ENCODE measurements at places on chromosomes 4 and X.

GRCh38 chr4:156971165-156971675 is 379 bp downstream of the PDGFC start:
- no peak for DNase-seq

DNA sequence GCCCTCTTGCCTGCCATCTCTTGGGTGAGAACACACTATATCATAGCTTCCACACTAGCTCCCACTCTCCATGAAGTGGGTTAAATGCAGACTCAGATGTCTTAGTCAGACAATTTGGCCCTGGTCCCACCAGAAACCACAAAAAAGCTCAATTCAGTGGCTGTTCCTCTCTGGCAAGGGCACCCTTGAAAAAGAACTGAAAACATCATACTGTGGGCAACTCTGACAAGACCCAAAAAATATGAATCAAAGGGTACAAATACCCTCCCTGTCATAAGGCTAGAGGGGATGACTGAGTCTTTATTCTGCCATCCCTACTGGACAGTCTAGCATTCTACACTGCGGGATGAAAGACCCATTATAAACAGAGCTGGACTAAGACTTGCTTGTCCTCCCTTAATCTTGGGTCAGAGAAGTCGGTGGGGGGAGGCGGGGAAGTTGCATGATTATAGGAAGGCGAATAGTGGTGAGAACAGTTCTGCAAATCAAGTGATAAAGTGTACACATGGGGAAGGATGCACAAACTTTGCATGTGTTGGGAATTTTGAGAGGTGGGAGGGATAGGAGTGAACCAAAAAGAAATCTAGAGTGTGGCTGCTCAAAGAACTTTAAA is 172.1 kb downstream of the OPHN1 start:
- DNase-seq = peak; percentile 14

- DNase-seq = no peak
These were observed 45.8 kb downstream of the MGARP start for GRCh38 chr4:139234253-139234652.

DNA sequence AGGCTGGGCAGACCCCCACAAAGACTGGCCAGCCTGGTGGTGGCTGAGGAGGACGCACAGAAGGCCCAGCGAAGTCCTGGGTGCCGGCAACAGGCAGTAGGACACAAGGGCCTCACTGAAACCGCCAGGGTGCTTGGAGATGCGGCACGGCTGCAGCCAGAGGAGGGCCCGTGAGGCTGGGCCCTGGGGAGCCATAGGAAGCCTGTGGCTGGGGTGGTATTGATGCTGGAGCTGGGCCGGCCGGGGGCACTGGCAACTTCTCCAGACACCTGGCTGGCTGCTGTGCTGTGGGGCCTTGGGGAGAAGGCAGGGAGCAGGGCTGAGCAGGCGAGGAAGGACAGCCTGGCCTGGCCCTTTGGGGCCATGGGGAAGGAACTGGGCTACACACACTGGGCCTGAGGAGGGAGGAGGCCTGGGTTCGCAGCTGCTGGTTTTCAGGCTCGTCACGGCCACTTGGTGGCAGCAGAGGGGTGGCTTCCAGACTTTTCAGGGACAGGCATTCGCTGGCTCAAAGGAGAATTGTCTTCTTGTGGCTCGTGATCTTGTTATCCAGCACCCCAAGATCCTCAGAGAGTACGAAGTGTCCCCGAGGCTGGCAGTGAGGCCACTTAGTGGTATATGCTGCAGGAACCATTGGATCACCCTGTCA is 37.2 kb downstream of the ATP2B3 start:
- peak; percentile 55 for DNase-seq

DNA sequence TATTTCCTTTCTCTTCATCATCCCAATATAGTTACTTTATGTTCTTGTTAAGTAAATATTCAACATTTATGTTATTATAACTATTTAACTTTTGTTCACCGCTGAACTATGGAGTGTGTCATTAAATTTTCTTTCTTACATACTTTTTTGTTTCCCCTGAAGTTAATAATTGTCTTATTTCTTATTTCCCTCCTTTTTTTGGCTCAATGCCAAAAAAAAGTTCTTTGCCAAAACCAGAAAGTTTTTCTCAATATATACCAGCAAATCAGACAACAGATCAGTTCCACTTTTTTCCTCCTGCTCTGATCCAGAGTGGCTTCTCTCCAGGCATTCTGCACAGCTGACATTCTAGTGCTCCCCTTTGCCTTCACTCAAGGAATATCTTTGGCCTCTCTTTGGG is 187.0 kb upstream of the PPARGC1A start:
- DNase-seq = no peak

DNA sequence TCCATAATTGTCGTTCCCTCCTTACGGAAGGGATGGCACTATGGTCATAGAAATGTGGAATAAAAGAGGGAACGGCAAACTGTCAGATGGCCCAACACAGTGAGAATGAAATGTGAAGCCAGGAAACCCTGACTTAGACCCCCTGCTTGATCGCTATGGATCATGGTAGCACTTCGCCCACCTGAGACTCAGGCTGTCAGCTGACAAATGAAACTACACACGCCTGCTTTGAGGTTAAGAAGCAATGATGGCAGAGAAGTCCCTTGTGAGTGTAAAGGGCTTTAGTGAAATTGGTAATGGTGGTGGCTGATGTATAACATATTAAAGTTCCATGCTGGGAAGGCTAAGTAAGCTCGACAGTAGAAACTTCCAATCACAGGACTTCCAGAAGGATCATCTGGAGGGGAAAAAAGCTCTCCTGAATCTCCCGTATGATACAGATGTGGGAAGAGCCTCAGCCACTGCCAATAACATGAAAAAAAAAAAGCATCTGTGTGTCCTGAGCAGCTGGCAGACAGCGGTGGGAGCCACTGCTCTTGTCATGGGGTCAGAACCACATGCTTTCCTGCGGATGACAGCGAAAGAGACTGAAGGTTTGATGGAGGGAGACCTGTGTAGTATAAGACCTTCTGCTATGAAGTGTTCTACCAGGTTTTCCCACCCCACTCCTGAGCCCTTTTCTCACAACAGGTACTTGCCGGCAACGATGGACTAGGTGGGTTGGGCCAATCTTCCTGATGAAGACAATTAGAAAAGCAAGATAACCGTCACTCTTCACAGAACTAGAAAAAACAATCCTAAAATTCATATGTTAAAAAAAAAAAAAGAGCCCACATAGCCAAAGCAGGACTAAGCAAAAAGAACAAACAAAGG is 107.6 kb downstream of the AFAP1 start:
- DNase-seq = no peak

GRCh38 chr4:93617606-93618005 is 210.9 kb upstream of the ATOH1 start:
- DNase-seq = no peak

DNA sequence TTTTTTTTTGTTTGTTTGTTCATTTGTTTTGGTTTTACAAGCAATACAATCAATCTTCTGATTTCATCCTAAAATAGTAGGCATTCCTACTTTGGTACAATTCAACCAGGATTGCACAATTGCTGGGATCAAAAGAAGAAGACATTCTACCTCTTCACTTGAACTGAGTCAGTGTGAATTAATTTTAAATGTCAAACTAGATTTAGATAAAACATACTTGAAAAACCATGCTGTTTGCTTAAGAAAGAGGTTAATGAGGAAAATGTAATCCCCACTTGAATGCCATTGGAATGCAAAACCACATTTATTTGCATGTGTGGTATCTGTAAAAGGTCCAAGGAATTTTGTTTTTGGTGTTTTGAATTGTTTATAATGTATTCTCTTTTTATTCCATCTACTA is 40.5 kb downstream of the HAND2 start:
- DNase-seq = no peak

DNA sequence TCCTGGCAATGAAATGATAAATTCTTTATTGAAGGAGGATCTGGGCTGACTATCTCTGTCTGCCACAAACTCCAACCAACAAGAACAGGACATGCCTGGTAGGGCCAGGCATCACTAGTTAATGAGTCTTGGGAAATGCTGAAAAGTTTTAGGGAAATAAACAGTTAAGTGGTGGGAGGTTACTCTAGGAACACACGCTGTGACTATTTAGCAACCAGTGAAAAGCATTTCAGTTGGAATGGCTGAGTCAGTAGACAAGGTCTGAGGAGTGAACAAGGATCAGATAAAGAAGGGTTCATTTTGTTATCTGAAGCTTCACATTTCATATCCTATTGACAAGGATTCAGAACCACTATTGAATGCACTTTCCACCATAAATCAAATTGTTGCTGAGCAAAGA is 394.9 kb upstream of the BOD1L1 start:
- no peak for DNase-seq

GRCh38 chrX:150478496-150479492 is 89.6 kb upstream of the MTM1 start:
- DNase-seq = no peak

DNA sequence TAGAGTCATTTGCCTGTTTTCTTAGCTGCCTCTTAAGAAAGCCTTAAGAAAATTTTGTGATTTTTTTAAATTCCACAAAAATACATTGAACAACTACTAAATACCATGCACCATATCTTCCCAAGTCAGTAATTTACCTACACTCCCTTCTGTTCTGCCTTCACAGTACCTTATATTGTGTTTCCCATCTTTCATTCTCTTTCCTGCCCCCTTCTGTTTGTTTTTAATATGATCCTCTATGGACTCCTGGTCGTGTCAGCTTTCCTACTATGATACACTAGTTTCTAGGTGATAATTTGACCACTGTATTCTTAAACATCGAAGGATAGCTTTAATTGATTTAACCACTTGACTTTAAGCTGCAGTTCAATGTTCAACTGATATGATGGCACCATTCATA is 297.7 kb upstream of the HAND2 start:
- no peak for DNase-seq

DNA sequence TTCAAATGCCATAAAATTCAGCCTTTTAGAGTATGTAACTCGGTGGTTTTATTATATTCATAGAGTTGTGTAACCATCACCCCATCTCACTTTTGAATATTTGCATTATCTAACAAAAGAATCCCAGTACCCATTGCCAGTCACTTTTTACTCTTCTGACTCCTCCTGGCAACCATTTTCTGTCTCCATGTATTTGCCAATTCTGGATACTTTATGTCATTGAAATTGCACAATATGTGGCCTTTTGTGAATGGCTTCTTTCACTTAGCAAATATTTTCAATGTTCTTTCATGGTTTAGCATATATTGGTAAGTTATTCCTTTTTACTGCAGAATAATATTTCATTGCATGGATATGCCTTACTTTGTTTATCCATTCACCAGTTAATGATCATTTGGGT is 79.9 kb downstream of the SLIT2 start:
- DNase-seq = no peak

DNA sequence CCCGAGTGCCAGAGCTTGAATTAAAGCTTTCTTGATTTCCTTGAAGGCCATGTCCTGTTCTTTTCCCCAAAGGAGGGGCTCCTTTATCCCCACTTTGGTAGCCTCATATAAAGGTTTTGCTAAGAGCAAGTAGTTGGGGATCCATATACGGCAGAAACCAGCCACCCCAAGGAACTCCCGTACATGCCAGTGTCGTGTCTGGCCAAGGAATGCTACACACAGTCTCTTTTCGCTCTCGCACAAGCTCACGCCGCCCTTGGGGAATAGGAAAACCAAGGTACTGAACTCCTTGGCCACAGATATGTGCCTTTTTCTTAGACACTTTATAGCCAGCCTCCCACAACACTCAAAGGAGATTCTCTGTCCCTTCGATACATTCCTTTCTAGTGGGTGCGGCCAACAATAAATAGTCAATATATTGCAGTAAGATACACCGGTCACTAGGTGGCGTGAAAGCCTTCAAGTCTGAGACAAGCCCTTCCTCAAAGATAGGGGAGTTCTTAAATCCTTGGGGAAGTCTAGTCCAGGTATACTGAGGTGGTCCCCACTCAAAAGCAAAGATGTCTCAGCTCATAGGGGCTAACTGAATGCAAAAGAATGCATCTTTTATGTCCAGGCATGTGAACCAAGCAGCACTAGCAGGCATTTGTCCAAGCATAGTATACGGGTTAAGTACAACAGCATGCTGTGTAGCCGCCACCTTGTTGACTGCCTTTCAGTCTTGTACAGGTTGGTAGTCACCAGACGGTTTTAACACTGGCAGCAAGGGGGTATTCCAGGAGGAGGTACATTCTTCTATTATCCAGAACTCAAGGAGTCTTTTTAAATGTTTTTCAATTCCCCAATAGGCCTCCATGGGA is 57.8 kb upstream of the XAGE1B start:
- peak; percentile 64 for DNase-seq

- DNase-seq = no peak
These were observed 20.5 kb downstream of the DDIT4L start for GRCh38 chr4:100169491-100170485.

- DNase-seq = no peak
These were observed 392.4 kb downstream of the UNC5C start for GRCh38 chr4:95156452-95156765.
